SW480 (cell line): ENCODE measurements at places on chromosomes 5 and 9.

GRCh38 chr9:104482921-104483570 lies 21.0 kb upstream of the OR13F1 start:
- DNase-seq = no peak

- no peak for DNase-seq
Measured at GRCh38 chr9:121354141-121354540, 15.9 kb downstream of the STOM start.

DNA sequence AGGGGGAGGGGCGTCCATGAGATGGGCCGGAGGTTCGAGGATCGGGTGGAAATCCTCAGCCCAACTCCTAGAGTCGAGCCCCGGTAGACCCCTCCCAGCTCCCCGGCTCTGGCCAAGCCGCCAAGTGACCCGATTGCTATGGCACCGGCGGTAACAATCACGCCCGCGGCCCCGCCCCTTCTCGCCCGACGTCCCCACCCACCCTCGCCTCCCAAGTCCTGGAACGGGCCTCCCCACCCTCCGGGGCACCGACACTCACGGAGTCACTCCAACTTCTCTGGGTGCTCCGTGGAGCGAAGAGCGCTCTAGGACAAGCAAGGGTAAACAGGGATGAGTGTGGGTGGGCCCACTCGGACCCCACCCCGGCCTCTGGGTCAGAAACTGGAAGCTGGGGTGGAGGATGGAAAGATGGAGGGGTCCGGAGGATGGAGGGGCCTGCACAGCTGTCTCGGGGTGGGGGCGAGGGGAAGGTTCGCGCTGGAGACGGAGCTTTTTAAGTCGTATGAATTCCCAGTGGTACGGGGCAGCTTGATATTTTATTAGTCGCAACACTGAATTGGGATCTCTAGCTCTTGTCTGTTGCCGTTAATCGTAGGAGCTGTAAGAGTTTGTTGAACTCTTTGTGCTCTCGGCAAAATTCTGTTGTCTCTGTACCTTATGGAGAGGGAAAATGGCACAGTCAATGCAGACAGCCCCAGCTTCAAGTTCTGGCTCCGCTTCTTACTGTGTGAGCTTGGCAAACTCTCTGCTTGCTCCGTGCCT lies at the start of gene SPACA9:
Gene SPACA9, plus strand, starts transcription at position 204 of the 762 bp plus-strand sequence. CDS start 5,050 bp downstream, outside the sequence.
- DNase-seq = peak; percentile 29

DNA sequence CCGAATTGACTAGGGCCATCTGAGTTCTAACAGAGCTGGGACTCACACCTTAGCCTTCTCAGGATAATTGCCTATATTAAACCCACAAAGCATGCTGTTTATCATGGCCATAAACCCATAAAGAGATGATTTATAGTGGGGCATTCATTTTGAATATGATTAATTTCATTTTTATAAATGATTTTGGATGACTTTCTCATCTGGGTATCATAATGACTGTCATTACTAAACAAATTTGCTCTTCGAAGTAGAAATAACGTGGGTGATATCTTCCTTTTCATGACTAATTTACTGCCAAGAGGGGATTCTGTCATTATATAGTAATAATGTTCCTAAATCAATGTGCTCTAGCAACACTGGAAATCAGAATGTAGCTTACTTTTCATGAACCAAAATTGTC lies 498.2 kb downstream of the CDH12 start:
- no peak for DNase-seq

GRCh38 chr5:174596429-174596828 lies 128.0 kb upstream of the MSX2 start:
- DNase-seq = peak; percentile 49

DNA sequence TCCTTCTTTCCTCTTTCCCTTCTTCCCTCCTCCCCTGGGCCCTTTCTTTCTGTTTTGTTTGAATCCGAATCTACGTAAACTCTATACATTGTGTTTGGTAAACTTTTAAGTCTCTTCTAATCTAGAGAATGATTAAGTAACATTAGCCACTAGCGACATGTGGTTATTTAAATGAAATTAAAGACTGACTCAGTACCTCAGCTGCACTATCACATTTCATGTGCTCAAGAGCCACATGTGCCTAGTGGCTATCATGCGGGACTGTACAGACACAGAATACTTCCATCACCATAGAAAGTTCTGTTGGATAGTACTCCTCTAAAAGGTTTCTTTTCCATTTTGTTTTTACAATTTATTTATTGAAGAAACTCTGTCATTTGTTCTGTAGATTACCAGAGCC lies 29.0 kb downstream of the DCTN4 start:
- no peak for DNase-seq

GRCh38 chr9:127279717-127280285 lies 15.2 kb downstream of the GARNL3 start:
- no peak for DNase-seq

GRCh38 chr5:150609843-150610584 lies 30.4 kb upstream of the SYNPO start:
- DNase-seq = peak; percentile 29
